T-helper 9 cell (primary cell): ENCODE measurements at places on chromosomes 3 and 15.

- DNase-seq, result no peak
These were observed 2.7 kb downstream of the TMEM108 start for GRCh38 chr3:133040696-133041523.

DNA sequence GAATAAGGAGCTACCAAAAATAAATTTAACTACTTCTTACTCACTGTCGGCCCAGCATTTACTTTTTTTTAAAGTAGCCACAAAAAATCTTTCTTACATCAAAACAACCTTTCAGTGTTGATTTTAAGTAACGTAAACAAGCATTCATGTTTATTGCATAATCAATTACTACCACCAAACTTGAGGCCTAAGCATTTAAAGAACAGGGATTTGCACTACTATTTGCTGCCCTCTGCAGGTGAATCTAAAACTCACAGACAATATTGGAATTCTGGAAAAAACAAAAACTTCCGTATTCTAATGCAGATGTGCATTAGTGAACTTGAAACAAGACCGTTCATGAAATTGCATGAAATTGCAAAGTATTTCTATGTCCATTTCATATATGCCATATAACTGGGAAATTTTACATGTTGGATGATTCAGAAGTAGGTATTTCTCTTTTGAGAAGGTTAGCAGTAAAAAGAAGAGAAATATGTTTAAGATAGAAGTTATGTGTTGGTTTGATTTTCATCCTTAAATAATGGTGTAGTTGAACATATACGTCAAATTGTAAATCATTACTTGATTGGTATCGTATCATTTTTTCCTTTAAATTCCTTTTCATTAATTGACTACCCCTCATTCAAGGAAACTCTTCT, 55.6 kb downstream of the CGGBP1 start:
- no peak for DNase-seq

DNA sequence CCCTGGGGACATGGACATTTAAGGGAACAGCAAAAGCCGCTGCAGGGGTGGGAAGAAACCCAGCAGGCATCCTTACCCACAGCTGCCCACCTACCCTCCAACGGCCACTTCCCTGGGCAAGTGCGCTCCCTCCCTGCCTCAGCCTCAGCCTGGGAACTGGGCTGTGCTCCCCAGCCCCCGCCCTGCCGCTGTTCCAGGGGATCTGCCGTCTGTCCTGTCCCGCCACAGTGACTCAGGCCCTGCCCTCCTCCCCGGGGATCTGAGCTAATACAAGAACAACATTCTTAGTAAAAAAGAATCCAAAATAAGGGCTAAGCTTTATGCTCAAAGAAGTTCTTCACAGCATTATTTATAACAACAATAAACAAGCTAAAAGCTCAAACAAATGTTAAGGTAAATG, 7.4 kb upstream of the IQSEC1 start:
- no peak for DNase-seq

GRCh38 chr15:38667890-38668850, 103.6 kb upstream of the RASGRP1 start:
- no peak for DNase-seq
